ENCODE measurements at places on chromosomes 11 and 22.
A peak's percentile ranks its signal among the peaks of the same experiment; 100 is the strongest.

GRCh38 chr11:19160847-19161246 lies 40.9 kb downstream of the CSRP3 start:
- no peak for DNase-seq

GRCh38 chr11:86199354-86199753 lies 45.2 kb upstream of the EED start:
- no peak for DNase-seq

- DNase-seq: no peak
Measured at GRCh38 chr11:81222491-81222890, 1511.2 kb downstream of the FAM181B start.

DNA sequence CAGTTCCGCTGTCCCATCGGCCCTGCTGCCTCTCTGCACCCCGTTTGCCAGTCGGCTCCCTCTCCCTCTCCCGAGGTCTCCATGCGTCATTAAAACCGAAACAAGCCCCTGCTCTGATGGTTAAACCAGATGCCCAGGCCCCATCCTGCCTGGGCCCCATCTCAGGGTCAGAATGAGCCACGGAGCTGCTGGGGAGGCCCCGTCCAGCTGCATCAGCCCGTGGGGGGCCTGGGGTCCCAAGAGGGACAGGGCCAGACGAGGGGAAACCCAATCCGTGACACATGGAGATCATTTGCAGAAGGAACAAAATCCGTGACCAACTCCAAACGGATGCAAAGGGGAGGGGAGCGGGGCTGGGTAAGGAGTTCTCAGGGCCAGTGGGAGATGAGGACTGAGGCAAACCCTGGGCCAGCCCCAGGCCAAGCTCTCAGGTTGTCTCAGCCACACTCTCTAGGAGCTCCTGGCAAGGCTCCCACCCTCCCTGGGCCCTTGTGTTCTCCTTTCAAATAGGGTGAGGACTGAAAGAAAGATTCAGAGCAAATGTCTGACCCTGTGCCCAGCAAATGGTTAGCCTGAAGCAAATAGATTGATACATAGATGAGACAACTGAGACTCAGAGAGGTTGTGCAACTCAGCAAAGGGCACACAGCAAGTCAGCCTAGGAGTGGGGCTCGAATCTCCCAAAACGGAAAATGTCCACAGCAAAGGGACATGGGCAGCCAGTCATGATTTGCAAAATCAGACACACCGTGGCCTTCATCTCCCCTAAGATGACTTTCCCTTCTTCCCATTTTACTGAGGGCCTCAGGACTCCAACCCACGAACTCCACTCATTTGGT lies 162.1 kb downstream of the MN1 start:
- DNase-seq: no peak

DNA sequence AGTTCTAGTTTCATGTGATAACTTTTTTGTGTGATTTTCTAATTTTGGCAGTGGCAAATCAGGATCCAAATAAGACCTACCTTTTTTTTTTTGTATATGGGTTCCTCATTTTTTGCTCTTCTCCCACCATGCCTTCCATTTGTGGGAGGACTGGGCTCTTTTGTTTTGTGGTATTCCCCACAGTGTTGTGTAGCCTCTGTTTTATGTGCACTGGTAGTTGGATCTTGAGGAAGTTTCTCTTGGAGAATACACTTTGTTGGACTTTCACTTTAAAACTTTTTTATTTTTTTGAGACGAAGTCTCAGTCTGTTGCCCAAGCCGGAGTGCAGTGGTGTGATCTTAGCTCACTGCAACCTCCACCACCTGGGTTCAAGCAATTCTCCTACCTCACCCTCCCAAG lies 39.7 kb downstream of the PPP6R3 start:
- DNase-seq: no peak

GRCh38 chr11:70539360-70540095 lies 141.2 kb downstream of the CTTN start:
- no peak for DNase-seq

- no peak for DNase-seq
Measured at GRCh38 chr11:128302425-128303186, 284.8 kb downstream of the ETS1 start.

DNA sequence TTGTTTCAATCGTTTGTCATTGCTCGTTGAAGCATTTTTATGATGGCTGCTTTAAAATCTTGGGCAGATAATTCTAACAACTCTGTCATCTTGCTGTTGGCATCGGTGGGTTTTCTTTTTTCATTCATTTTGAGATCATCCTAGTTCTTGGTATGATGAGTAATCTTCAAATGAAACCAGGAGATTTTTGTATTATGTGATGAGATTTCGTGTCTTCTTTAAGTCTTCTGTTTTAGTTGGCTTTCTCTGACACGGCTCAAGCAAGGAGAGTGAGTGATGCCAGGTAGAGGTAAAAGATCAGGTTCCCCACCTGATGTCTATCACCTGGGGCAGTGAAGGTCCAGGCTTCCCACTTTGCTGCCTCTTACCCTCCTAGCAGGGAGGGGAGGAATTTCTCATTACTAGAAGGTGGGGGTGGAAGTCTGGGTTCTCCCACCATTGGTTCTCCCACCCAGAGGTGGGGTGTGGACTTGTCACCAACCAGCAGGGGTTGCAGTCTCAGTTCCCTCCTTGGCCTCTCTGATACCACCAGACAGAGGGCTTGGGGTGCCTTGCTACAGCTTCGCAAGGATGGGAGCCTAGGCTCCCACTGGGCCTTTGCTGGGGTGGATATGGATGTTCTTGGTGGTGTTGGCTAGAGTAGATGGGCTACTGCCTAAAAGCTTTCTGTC lies 12.9 kb downstream of the CDC45 start:
- DNase-seq: no peak

DNA sequence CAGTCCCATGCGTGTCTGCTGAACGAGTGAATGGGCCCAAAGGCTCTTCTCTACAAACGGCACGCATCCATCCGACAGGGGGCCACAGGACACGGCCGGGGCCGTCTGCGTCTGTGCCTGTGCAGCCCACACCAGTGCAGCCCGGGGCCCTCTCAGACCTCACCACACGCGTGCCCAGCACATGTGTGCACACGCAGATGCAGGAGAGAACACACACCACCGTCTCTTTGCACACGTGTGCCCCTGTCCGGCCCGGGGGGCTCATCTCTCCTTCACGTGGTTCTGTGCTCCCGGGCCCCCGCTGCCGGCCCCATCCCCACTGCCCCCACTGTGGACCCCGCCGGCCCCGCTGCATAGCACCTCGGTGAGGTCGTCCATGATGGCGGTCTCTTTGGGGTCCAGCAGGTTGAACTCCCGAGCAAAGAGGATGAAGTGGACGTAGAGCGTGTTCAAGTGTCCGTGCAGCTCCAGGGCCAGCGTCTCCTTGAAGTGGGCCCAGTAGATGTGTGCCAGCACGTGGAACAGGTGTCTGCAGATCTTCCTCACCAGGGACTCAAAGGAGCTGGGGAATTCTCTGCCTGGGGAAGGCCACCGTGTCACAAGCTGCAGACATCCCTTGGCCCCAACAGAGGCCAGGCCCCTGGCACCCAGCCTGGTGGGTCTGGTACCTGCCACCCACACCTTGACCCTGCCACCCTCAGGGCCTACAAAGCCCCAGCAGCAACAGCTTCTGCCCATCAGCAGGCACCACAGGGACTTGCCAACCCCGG lies 16.5 kb downstream of the MOB2 start:
- no peak for DNase-seq

- no peak for DNase-seq
Measured at GRCh38 chr11:1237128-1237580, 14.3 kb downstream of the MUC5B start.

DNA sequence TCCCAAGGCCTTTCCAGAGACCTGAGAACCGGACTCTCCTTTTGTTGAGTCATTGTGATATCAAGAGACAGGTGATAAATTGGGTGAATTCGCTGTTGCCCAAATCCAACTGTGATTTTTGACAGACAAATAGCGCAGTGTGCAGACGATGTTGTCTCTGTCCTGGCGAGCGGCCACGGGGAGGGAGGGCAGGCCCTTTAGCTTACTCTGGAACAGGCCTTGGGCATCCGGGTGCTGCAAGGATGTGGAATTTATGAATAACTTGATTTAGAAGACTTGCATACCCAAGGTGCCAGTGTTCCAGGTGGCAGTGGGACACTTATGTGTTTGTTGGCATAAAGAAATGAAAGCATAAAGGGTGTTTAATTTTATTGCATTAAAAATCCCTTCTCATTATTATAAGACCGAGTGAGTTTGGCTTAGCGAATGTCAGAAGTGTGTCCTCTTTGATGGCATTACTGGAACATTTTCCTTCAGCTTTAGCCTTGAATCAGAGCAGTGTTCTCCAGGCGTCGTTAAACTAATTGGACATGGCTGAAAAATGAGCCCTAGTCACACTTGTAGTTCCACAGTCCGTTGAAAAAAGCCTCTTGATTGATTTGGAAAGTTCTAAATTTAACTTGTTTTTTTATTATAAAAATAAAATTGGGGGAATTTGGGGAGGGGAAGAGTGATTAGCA lies 9.4 kb downstream of the LDLRAD3 start:
- peak; percentile 78 for DNase-seq

GRCh38 chr11:132490978-132491377 lies 1041.3 kb downstream of the OPCML start:
- DNase-seq: no peak

DNA sequence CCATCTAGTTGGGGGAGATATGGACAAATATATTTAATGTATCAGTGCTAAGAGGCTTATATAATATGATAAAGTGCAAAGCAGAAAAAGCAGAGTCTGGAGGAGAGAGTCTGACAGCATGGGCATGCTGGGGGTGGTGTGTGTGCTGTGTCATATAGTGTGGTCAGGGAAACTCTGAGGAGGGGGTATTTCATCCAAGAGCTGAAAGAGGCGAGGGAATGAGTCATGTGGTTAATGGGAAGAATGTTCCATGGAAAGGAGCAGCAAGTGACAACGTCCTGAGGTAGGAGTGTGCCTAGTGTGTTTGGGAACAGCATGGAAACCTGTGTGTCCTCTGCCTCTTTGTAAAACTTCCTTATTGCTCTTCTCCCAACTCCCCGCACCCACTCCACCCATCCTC lies 38.0 kb downstream of the EIF3F start:
- DNase-seq: no peak

DNA sequence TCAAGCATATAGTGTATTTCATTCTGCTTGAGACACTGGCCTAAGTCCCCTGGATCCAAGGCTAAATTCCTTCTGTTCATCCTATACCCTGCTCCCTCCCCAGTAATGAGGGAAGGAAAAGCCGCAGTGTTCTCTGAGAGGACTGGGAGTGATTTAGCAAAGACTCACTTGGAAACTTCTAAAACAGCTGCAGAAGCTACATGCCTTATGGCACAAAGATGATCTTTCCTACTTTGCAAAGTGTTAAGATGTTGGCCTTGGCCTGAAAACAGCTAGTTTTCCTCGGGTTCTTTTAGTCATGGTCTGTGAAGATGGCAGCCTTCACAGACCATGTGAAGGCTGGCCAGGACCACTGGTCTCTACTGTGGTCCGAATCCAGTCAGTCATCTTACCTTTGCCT lies 65.7 kb downstream of the ABTB2 start:
- no peak for DNase-seq

GRCh38 chr11:125873881-125874555 lies 13.4 kb upstream of the HYLS1 start:
- no peak for DNase-seq

DNA sequence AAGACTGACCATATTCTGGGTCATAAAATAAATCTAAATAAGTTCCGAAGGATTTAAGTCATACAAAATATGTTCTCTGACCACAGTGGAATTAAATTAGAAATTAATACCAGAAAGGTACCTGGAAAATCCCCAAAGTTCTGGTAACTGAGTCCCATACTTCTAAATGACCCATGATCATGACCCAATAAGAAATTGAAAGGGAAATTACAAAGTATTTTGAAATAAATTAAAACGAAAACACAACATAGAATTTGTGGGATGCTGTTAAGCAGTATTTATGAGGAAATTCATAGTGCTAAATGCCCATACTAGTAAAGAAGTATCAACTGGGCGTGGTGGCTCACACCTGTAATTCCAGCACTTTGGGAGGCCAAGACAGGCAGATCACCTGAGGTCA lies 23.4 kb upstream of the IL10RA start:
- DNase-seq: no peak

DNA sequence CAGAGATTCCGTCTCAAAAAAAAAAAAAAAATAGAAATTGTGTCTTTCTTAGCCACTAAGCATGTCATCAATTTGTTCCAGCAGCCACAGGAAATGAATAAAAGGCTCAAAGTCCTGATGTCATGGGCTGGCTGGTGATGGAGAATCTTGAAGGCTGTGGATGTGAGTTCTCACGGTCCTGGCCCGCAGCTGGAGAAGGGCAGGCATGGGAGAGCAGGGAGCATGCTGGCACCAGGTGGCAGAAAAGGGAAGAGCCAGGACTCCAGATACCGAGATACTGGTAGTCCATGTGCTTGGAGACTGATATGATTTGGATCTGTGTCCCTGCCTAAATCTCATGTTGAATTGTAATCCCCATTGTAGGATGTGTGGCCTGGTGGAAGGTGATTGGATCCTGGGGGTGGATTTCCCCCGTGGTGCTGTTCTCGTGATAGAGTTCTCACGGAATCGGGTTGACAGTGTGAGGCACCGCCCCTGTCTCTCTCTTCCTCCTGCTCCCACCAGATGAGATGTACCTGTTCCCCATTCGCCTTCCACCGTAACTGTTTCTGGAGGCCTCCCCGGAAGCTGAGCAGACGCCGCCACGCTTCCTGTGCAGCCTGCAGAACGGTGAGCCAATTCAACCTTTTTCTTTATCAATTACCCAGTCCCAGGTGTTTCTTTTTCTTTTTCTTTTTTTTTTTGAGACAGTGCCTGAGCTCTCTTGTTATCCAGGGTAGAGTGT lies 18.1 kb downstream of the MRGPRD start:
- peak; percentile 72 for DNase-seq

Data from cerebellar cortex (tissue), 1 donor.